ENCODE measurements at places on chromosomes 1 and 21. TPM values are rescaled to one million over a fixed set of nuclear protein-coding genes. Genes with fewer than 3 reads are reported as not detected.

RNF186 gene
- not detected for total RNA-seq

TMOD4 gene
- 1.3 TPM for total RNA-seq

MPL gene
- not detected for total RNA-seq

OR2T35 gene
- total RNA-seq, result not detected

IGSF3 gene
- total RNA-seq, result 2.2 TPM

UBXN10 gene
- total RNA-seq, result 1.2 TPM

CFAP74 gene
- total RNA-seq, result not detected

SELL gene
- total RNA-seq, result 92.7 TPM

GUCA2B gene
- total RNA-seq, result not detected

CFAP107 gene
- not detected for total RNA-seq

ERVH48-1 gene
- 0.44 TPM for total RNA-seq

GALNT2 gene
- total RNA-seq, result 68.5 TPM

RGS4 gene
- not detected for total RNA-seq

AADACL3 gene
- total RNA-seq, result not detected

PEX19 gene
- 51.8 TPM for total RNA-seq

OR2T11 gene
- not detected for total RNA-seq

PRKAA2 gene
- total RNA-seq, result not detected

Data from activated CD4-positive, alpha-beta T cell treated with anti-CD3 and anti-CD28 coated beads, Interleukin-2, amount 10 ng/mL, durations not matched to agents 24 days and 14 days (primary cell).